ENCODE measurements at places on chromosomes 13 and 19. TPM values are rescaled to one million over a fixed set of nuclear protein-coding genes. Genes with fewer than 3 reads are reported as not detected.
A peak's percentile ranks its signal among the peaks of the same experiment; 100 is the strongest.

DNA sequence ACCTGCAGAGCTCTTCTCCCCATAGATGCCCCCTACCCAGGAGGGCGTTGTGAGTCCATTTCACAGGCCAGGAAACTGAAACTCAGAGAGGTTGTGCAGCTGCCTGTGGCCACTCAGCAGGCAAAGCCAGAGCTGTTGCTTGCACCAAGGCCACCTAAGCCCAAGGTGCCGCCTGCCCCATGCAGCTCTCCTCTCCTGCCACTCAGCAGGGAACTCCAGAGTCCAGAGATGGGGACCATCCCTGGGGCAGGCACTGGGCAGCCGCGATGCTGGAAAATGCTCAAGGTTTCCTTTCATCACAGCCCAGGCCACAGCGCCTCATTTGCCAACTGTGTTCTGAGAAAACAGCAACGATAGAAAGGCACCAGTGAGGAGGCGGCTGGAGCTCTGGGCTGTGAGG, 41.0 kb upstream of the PEPD start:
- DNase-seq, result no peak

- no peak for DNase-seq
Observed at GRCh38 chr13:56515441-56515840, 625.3 kb upstream of the PRR20A start.

DNA sequence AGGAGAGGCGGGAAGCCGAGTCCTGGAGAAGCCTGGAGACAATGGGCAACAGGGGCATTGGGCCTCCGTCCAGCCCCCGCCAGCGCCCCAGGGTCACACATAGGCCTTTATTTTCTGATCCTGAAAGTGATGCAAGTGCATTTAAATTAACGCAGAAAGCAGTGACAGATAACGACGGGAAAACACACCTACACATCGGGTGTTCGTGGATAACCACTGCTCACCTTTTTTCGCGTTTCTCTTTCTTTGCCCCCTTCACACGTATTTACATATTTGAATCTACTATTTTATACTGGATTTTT, 30.4 kb upstream of the GRTP1 start:
- DNase-seq, result no peak

DNA sequence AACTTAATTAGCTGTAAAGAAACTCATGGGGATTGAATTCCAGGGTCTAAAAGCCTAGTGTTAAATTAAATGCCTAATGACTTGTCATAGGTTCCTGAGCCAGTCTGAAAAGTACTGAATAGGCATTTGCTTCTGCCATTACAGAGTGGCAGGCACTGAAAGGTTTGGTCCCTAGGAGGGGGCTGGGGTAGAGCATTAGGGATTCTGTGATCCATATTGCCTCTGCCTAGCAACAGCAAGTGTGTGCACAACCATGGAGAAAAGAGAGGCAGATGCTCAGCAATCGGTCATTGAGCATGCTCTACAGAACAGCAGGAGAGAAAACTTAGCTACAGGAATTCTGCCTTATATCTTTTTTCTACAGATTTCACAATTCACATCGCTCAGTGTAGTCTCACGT, 133.5 kb downstream of the TRPC4 start:
- DNase-seq, result no peak

GRCh38 chr19:6864325-6864940, 22.9 kb upstream of the ADGRE1 start:
- DNase-seq, result peak; percentile 25

- DNase-seq, result peak; percentile 69
Observed at GRCh38 chr13:39777527-39778061, 122.1 kb downstream of the COG6 start.

- DNase-seq, result no peak
Observed at GRCh38 chr19:34664168-34664567, 12.8 kb downstream of the SCGB2B2 start.

- DNase-seq, result no peak
Observed at GRCh38 chr13:36986462-36987240, 12.5 kb downstream of the ALG5 start.

DNA sequence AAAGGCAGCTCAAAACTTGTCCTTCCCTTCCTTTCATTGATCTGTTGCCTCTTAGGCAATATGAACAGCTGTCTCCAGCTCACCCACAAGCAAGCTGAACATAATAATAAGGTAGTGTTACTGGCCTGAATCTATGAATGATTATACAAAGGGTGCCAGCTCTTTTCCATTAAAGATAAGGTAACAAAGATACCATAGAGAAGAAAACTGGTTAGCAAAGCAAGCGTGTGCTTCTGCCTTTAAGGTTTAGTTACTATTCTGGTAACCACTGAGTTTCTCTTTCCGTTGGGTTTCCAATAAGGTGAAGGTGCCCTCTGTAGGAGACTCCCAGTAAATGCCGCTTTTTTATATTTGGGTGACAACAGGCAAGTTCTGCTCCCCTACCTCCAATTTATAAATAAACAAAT, 12.1 kb upstream of the DACH1 start:
- no peak for DNase-seq

- no peak for DNase-seq
Observed at GRCh38 chr19:3570606-3571011, 2.1 kb upstream of the HMG20B start.

GRCh38 chr13:34777089-34777913, 164.8 kb upstream of the NBEA start:
- peak; percentile 1 for DNase-seq

- DNase-seq, result no peak
Observed at GRCh38 chr19:8000298-8001038, 5.0 kb downstream of the ELAVL1 start.

DNA sequence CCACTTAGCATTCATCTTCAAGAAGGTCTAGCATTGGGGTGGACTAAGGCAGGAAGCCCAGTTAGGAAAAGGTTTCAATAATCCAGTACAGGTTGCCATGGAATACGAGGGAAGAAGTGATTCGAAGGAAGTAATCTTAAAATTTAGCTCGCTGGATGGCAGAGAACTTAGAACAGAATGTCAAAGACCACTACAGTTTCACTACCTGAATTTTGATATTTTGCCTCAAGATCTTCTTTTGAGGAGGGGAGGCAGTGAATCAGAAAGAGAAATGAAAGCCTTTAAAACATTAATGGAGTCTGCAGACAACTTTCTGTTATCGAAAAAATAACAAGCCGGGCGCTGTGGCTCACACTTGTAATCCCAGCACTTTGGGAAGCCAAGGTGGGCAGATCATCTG, 7.0 kb upstream of the RAB8A start:
- DNase-seq, result peak; percentile 15

DNA sequence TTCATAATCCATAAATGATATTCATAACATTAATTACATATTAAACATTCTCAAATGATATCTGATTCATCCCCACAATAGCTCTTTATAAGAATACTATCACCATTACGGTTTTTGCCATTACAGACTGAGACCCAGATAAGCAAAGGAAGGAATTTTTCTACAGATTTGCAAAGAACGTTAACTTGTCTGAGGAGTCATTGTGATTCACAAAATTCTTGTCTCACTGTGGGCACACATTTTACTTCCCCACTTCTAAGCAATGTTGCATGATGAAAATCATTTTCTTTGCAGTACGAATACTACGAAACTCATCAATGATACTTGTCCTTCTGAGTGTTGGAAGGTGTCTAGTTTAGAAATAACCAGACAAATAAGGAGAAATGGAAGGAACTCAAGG, 70.1 kb downstream of the NALCN start:
- no peak for DNase-seq

DNA sequence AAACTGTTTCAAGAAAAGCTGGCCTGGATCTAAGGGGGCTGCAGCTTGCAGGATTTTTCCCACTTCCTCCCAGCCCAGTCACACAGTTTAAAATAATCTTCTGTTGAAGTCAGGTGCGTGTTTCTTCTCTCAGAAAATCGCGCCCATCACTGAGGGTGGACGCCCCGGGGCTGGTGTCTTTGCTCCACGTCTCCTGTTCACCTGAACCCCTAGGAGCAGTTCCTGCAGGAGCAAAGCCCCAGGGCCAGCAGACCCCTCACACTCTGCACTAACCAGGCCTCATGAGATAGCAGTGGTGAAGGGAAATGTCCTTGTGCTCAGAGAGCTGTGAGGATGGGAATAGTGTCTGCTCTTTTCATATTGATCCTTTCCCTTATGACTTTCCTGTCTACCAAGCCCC, 920 bp upstream of the SIGLEC7 start:
- DNase-seq, result no peak

DNA sequence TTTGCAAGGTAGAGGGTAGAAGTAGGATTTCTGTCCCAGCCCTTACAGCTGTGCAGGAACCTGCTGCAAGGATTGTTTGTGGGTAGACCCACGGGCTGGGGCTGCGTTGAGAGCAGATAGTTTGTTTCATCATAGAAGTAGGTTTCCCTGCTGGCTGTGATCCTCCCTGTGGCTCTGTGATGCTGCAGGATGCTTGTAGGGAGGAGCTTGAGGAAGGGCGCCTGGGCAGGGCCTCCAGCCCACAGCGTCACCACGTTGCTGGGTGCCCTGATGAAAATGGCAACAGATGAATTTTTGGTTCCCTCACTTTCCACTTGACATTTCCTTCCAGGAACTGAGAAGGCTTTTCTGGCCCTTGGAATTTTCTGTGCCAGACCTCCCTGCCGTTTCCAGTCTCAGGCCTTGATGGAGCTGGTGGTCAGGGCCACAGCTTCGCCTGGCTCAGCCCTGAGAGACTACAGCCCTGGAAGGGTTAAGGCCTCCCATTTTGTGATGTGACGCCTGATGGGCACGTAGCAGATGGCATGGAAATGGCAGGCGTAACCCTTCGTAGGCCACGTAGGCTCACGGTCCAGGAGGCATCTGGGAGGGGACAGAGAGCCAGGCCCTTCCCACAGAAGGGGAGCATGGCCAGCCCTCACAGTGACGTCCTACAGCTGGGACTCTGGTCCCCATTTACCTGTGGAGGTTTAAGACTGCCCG, 42.2 kb downstream of the GATAD2A start:
- no peak for DNase-seq

- no peak for DNase-seq
Observed at GRCh38 chr13:99495466-99496183, 5.6 kb upstream of the TM9SF2 start.

- no peak for DNase-seq
Observed at GRCh38 chr13:32025730-32026129, 5.8 kb upstream of the FRY start.

GRCh38 chr13:44431150-44431549, 57.5 kb downstream of the SERP2 start:
- DNase-seq, result no peak

- DNase-seq, result no peak
Observed at GRCh38 chr13:31919971-31920726, 111.4 kb upstream of the FRY start.

DNA sequence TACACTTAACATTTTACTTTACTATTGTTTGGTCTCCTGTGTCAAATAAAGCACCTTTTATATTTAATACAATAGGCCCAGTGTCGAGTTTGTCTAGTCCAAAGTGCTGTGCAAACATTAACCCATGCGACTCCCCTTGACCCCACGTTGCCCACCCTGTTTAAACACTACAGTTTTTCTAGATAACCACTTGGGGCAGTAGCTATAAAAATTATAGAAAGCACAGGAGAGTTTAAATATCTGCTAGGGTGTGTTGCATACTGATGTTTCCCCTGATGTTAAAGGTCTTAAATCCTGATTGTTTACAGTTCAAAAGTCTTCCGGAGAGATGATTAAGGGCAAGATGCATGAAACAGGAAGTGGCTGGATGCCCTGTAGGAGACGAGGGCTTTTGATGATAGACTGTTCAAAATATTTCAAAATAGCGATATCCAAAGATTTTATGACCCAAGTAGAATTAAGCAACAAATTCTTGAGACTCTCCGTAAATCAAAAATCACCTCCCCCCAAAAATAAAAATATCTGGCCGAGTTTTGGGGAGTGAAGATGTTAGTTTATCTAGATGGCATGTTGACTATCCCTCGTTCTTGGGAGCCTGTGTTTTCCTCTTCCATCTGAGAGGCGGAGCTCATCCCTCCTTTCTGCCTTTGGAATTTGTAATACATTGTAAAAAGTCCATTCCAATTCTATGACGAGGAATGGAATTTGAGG, 167.1 kb downstream of the FGF9 start:
- no peak for DNase-seq

DNA sequence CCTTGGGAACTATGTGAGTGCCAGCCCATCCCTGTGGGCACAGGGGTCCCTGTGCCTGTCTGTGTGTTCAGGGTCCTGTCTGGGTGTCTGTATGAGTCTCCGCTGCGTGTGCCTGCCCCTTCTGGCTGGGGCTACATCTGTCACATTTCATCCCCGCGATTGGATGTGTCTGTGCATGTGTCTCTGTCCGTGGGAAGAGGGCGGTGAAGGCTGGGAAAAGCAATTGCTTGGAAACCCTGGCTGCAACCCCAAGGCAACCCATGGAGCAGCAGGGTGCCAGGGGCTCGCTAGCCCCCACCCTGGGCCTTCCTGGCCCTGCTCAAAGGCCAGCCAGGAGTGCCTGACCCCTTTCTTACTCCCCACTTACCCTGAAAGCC, 1.4 kb downstream of the MAG start:
- peak; percentile 80 for DNase-seq

- DNase-seq, result no peak
Observed at GRCh38 chr13:92896842-92897241, 329.8 kb upstream of the GPC6 start.

DNA sequence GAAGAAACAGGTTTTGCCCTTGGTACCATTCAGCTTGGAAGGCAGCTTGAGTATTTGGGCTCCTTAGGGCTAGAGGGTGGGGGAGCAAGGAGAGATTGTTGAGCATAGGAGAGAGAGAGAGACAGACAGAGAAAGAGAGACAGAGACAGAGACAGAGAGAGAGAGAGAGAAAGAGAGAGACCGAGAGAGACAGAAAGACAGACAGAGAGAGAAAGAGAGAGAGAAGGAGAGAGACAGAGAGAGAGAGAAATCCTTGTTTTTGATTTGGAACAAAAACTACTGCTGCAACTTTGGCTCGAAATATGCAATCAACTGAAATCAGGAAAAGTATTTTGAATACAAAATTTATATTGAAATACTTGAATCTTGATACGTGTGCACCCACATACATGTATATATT, 85.8 kb upstream of the ZNF536 start:
- no peak for DNase-seq

The SIGLEC12 gene
- total RNA-seq, result under 0.01 TPM

The ZSCAN1 gene
- total RNA-seq, result 0.36 TPM

The SELENOV gene
- not detected for total RNA-seq

The ZNF729 gene
- not detected for total RNA-seq

The CGB3 gene
- total RNA-seq, result not detected

The KIR3DL1 gene
- total RNA-seq, result not detected

The FBXO27 gene
- 4.7 TPM for total RNA-seq

The KIR2DL1 gene
- not detected for total RNA-seq

The KLK3 gene
- not detected for total RNA-seq

The DPP9 gene
- total RNA-seq, result 26.5 TPM

The HRC gene
- not detected for total RNA-seq

The C19orf38 gene
- total RNA-seq, result under 0.01 TPM

The PLA2G4C gene
- 3.2 TPM for total RNA-seq

The CLDND2 gene
- not detected for total RNA-seq

The DMKN gene
- 30.9 TPM for total RNA-seq

The PALM3 gene
- not detected for total RNA-seq

The ZNF93 gene
- total RNA-seq, result 5.1 TPM

The ZNF841 gene
- total RNA-seq, result 30.9 TPM
